Vagina (tissue), 2 donors: ENCODE measurements at places on chromosomes 3 and 15. TPM values are rescaled to one million over a fixed set of nuclear protein-coding genes. Genes with fewer than 3 reads are reported as not detected.

The GOLGA6L4 gene
- 5.9 TPM for total RNA-seq

The GOLGA6D gene
- not detected for total RNA-seq

The ERICH6 gene
- total RNA-seq = not detected

The TNNC1 gene
- 1.7 TPM for total RNA-seq

The P3H2 gene
- 41.7 TPM for total RNA-seq

The RBPMS2 gene
- 3.7 TPM for total RNA-seq

The RASA2 gene
- 18.4 TPM for total RNA-seq

The CFAP100 gene
- total RNA-seq = not detected

The LYZL4 gene
- not detected for total RNA-seq

The ZBED2 gene
- 4.9 TPM for total RNA-seq

The COMMD2 gene
- total RNA-seq = 18.9 TPM

The DOCK3 gene
- total RNA-seq = 0.98 TPM

The LXN gene
- total RNA-seq = 22.6 TPM

The FGF12 gene
- total RNA-seq = 1.5 TPM

The GNAT1 gene
- total RNA-seq = not detected

The KNG1 gene
- total RNA-seq = not detected

The RBP2 gene
- total RNA-seq = not detected

The MTMR10 gene
- total RNA-seq = 29.2 TPM

The TMEM207 gene
- not detected for total RNA-seq

The FRMD5 gene
- 0.49 TPM for total RNA-seq

The TMIE gene
- 0.74 TPM for total RNA-seq

The ACTRT3 gene
- total RNA-seq = 1.7 TPM

The GP5 gene
- not detected for total RNA-seq

The SERINC4 gene
- not detected for total RNA-seq

The TRPM1 gene
- total RNA-seq = not detected

The LARP6 gene
- 50.6 TPM for total RNA-seq

The IGSF11 gene
- total RNA-seq = 3.4 TPM

The PCLAF gene
- 8.1 TPM for total RNA-seq

The NUP210 gene
- 10.1 TPM for total RNA-seq

The SCN11A gene
- not detected for total RNA-seq

The GRK7 gene
- 0.98 TPM for total RNA-seq

The EPHB1 gene
- 2.2 TPM for total RNA-seq

The RPP14 gene
- 16.9 TPM for total RNA-seq

The COL7A1 gene
- 148 TPM for total RNA-seq

The ECE2 gene
- 1.7 TPM for total RNA-seq

The SAMD7 gene
- total RNA-seq = not detected

The ANKRD34C gene
- total RNA-seq = 0.25 TPM

The RARB gene
- total RNA-seq = 15.0 TPM

The PTX3 gene
- 29.2 TPM for total RNA-seq

The ARPP19 gene
- total RNA-seq = 62.9 TPM

The MOBP gene
- total RNA-seq = not detected

The ISG20 gene
- total RNA-seq = 15.7 TPM

The CX3CR1 gene
- total RNA-seq = not detected

The CCDC9B gene
- 16.0 TPM for total RNA-seq

The ESYT3 gene
- total RNA-seq = 2.0 TPM

The ISLR2 gene
- 3.4 TPM for total RNA-seq

The ALDH1A3 gene
- 62.9 TPM for total RNA-seq

The CCDC39 gene
- total RNA-seq = not detected

The FOXB1 gene
- not detected for total RNA-seq

The TJP1 gene
- total RNA-seq = 110 TPM

The IGSF10 gene
- total RNA-seq = 0.49 TPM

The CCDC51 gene
- 11.5 TPM for total RNA-seq

The IMPG2 gene
- 0.25 TPM for total RNA-seq

The GOLGA6B gene
- not detected for total RNA-seq

The HTR3E gene
- total RNA-seq = not detected

The OR5K2 gene
- total RNA-seq = not detected
